ENCODE measurements at places on chromosomes 6 and 20.

- DNase-seq = no peak
Observed at GRCh38 chr20:15613530-15613929, 959.7 kb downstream of the KIF16B start.

- DNase-seq = peak; percentile 72
Observed at GRCh38 chr6:136582711-136583471, 32.7 kb upstream of the MAP7 start.

DNA sequence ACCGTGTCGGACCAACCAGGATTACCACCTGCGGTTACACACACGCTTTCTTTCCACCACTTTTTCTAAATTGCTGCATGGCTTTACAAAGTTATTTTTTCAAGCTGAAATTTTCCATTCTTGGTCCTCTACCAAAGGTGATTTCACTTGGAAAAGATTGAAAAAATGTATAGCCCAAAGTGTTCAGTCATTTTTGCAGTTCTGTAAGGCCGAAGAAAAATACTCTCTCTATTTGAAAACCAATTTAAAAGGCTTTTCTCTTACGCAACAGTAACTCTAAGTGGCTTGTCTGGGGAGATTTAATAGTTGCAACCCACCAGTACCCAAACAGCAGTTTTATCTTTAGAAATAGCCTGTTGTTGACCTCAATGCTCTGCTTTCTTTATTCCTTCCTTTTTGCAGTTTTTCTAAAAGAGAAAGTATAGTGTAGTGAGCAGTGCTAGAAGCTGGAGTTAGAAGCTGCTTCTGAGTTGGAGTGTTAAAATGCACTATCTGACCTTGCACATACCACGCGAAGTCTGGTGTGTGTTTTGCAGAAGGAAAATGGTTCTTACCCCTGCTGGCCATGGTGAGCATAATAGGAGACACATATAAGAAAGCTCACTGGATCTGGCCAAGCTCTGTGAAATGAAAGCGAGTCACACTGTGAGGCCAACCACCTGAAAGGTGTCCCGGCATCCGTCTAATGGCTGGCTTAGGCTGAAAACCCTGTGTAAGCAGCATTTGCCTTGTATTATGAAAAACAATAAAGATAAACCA lies 271.6 kb upstream of the PRND start:
- peak; percentile 31 for DNase-seq

DNA sequence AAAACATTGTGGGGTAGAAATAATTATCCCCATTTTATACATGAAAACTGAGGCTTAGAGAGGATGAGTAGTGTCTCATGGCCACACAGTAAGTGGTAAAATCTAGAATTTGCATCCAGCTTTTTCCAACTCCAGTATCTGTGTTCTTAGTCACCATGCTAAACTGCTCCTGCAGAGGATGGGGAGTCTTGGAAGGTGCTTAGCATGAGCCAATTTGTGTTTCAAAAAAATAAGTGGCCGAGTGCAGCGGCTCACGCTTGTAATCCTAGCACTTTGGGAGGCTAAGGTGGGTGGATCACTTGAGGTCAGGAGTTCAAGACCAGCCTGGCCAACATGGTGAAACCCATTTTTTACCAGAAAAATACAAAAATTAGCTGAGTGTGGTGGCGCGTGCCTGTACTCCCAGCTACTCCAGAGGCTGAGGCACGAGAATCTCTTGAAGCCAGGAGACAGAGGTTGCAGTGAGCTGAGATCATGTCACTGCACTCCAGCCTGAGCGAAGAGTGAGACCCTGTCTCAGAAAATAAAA lies 2.4 kb downstream of the C6orf89 start:
- no peak for DNase-seq

- DNase-seq = peak; percentile 76
Observed at GRCh38 chr6:16130932-16131387, 2.1 kb downstream of the MYLIP start.

DNA sequence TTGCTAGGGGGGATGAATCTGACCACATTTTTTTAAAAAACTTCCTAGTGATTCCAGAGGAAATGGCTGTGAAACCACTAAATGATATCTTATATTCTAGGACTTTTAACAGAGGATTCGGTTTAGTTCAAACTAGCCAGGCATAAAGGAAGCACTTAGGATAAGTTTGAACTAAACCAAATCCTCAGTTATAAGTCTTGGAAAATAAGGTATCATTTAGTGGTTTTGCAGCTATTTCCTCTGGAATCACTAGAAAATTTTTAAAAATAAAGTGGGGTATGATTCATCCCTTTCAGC lies 327.9 kb upstream of the QKI start:
- DNase-seq = no peak

DNA sequence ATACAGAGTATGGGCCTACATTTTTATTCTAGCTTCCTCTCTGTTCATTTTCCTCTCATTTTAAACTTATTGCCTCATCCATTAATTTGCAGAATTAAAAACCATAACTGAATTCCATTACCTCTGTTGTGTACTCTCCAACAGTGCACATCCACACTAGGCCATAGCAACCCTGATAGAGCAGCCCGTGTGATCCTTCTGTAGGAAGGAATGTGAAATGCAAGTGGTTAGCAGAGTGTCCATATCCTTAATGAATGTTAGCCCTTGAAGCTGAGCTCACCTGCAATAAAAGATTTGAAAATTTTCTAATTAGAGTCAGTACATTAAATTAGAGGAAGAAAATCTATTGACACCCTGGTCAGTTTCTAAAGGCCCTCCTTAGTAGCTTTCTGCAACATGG lies 6.5 kb upstream of the GRIK2 start:
- peak; percentile 6 for DNase-seq

DNA sequence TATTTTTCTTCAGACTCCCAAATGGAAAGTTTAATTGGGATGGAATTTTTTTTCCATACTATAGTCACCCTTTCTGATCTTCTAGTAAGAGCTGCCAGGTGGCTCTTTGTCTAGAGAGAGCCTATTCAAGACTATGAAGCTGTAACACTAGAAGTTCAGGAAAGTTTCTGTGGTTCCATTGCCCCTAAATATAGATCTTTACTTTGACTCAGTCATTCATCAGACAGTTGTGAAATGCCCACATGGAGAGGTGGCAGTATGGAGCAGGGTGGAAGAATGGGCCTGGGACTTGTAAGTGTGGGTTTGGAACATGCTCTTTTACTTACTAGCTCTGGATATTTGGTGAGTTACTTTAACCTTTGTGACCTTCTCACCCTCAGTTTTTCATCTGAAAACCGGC lies 87.8 kb downstream of the CTNNBL1 start:
- DNase-seq = no peak

GRCh38 chr6:115594891-115595290 lies 465.8 kb downstream of the FRK start:
- DNase-seq = no peak

DNA sequence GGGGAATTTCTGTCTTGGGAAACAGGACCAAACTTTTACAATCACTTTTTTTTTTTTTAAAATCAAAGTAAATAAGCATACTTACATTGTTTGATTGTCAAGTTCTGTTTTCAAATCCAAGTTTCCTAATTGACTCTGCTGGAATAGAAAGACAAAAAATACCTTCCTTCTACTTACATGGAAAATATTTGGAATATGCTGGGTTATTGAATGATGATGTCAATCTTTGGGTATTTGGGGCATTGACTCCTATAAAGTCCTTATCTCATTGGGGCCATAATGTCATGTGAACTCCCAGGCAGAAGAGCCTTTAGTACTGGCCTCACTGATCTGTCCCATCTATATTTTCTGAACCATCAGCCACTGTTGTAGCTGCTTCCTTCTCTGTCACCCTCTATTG lies 122.6 kb upstream of the NOX3 start:
- peak; percentile 36 for DNase-seq

GRCh38 chr6:42727087-42727611 lies 4.8 kb upstream of the PRPH2 start:
- peak; percentile 41 for DNase-seq

DNA sequence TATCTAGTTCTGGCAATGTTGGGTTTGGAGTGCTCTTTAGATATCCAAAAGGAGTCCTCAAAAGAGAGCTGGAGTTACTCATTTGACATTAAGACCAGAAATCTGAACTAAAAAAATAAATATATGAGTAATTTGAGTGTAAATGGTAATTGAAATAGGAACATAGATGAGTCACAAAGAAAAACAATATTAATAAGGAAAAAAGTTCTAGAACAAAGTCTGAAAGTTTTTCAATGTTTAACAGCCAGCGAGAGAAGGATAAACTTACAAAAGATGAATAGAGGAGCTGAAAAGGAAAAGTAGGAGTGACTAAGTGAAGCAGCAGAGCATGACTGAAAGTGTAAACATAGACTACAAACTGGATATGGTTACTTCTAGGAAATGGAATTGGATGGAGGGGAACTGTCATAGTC lies 46.8 kb downstream of the EPM2A start:
- peak; percentile 33 for DNase-seq

DNA sequence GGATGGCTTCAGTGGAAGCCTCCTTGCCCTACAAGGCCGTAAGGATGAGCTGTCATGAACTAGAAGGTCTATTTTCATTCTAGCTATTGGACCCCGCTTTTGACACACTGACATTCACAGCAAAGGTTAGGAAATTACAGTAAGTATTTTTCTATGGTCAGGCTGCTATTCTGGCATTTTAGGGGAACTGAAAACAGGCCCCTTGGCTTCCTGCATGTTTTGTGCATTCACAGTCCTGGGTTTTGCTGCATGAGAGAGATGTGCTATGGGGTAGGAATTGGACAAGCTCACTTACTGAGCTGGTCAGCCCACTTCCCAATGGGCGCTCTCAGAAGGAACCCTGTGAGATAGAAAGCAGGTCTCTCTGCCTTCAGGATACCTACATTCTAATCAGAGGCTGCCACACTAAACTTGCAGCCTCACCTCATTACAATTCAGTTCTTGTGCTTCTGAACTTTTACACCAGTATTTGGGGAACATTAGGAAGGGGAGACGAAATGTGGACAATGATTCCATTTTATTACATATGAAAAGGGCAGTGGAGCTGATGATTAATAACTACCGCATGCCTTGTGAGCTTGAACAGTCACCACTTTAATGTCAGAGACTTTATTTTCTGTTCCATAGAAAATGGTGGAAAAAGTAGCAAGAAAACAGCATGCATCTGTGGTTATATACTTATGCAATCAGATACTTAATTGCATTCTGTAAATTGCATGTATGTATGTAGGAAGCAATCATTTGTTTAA lies 86.6 kb upstream of the TAB2 start:
- DNase-seq = no peak

GRCh38 chr20:54200487-54201267 lies 7.2 kb upstream of the PFDN4 start:
- DNase-seq = no peak

DNA sequence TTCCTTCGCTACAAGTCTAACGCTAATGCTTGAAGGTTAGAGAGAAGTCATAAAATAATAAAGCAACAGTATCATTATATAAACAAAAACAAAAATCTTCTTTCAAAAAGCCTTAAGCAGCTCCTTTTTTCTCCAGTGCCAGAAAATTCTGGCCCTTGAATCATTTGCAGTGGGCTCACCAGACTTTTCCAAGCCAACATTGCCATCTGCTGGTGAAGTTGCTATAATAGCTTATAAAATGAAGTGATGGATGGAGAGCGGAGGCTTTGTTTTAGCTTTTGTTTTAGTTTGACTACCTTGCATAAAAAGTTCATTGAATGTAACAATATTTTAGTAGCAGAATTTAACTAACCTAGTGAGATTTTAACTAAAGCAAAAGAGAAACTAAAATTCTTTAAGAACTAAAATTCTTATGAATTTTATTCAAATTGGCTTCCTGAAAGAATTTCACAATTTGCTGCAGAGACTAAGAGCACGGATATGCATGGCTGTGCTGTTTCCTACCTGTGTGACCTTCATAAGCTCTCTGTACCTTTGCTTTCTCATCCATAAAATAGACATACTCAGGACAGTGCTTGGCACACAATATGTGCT lies 44.8 kb upstream of the SLC2A12 start:
- peak; percentile 71 for DNase-seq

DNA sequence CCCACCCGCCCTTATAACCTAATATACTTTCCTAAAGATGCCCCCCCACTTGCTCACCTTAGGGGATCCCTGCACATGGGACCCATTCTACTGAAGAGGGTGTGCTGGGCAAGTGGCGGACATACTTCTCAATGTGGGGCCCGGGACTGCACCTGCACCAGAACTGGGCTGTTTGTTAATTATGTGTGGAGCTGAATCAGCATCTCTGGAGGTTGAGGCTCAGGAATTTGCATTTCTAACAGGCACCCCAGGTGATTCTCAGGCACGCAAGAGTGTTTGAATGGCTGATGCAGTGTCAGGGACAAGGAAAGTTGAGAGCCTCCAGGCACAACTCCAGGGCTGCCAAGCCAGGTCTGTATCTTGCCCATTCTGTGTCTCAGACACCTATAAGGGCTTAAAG lies 8.9 kb upstream of the PTPRT start:
- DNase-seq = no peak

Data from EL (cell line).